MM.1S (cell line): ENCODE measurements at places on chromosomes 7 and 10.

DNA sequence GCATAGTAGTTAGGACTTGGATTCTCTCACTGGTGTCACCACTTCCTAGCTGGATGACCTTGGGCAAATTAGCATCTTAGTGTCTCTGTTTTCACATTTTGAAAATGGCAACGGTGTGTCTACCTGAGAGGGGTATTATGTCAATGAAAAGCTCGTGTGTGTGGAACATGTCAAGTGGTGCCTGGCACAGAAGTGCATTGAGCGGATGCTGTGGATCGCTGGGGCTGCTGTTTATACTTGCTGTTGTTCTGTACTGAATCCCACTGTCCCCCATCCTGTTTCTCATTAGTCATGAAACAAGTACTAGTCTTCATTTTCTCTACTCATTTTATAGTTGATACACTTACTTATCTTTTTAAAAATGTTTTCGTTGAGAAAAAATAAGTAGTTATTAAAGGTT is 26.1 kb downstream of the RBM33 start:
- H3K27me3 ChIP-seq = no peaks in the 10 kb centered on the region
- peaks cover 2% of the 10 kb centered on the region; the same call in 1 of the 2 replicates for H3K4me1 ChIP-seq
- peaks cover 12% of the 10 kb centered on the region for H3K36me3 ChIP-seq
- no peak overlapping the region for H3K27ac ChIP-seq

DNA sequence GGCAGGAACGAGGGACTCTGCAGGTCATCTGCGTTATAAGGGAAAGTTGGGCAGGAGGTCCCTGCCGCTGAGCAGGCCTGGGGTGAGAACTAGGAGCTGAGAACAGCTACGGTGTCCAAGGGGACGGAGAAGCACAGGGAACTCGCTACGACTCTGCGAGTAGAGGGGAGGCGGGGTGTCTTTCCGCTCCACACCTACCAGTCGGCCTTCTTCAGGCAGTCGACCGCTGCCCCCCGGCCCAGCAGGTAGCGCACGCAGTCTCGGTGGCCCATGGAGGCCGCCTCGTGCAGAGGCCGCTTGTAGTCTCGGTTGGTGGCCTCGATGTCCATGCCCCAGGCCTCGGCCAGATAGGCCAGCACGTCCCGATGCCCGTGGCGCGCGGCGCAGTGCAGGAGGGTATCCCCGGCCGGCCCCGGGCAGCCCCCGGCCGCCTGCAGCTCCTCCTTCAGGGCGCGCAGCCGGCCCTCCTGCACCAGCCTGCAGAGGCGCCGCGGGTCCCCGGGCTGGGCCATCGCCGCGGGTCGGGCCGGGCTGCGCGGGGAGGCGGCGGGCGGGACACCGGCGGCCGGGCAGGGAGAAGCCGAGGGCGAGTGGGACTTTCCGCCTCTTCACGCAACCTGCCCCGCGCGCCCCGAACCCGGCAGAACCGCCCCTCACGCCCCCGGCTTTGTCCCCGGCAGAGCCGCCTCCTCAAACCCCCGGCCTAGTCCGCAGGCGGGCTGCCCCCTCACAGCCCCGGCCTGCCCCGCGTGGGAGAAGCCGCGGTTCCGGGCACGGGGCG is 660 bp downstream of the ANKRD16 start:
- no peaks in the 10 kb centered on the region for H3K27me3 ChIP-seq
- H3K4me1 ChIP-seq = peaks cover 41% of the 10 kb centered on the region
- peak overlapping the region; percentile 96 for H3K4me3 ChIP-seq
- peak overlapping the region; percentile 44; the same call in 1 of the 2 replicates for H3K27ac ChIP-seq

DNA sequence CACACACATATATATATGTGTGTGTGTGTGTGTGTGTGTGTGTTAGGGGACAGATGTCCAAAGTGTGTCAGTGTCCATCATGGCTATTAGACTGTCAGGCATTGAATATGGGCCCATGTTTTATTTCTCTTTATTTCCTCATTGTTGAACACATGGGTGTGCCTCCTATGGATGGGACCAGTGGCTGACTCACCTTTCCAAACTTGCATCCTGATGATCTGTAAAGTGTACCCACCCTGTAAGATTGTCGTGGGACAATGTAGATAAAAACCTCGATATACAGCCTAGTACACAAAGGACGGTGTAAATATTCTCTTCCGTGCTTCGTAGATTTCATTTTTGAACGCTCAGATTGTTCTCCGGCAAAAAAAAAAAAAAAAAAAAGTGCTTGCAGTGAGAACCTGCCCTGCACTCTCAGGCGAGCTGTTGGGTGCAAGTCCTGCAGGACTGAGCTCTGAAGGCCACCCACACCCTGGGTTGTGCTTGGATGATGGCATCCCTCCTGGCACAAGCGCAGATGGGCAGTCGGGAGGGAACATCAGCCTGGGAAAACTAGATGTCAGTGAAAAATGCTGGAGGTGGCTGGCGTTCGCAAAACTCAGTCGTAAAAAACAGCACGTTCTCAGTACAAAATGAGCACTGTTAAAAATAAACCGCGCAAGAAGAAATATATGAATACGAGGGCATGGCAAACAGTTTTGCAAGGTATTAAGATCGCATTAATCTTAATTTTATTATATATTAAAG is 166.9 kb downstream of the CUX1 start:
- no peaks in the 10 kb centered on the region for H3K27me3 ChIP-seq
- no peak for DNase-seq
- H3K27ac ChIP-seq = no peak overlapping the region
- peaks cover 19% of the 10 kb centered on the region for H3K4me1 ChIP-seq

DNA sequence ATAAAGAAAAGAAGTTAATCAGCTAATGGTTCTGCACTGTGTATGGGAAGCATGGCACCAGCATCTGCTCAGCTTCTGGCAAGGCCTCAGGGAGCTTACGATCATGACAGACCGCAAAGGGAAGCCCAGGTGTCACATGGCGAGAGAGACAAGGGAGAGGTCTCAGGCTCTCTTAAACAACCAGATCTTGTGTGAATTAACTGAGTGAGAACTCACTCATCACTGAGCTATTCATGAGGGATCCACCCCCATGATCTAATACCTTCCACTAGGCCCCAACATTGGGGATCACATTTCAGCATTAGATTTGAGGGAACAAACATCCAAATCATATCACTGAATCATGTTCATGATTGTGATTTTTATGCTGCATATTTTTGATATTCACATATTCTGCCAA is 5.8 kb downstream of the USP54 start:
- H3K4me3 ChIP-seq = no peak overlapping the region
- H3K4me1 ChIP-seq = no peaks in the 10 kb centered on the region
- no peaks in the 10 kb centered on the region for H3K36me3 ChIP-seq
- H3K27ac ChIP-seq = no peak overlapping the region
- no peak for DNase-seq
- no peaks in the 10 kb centered on the region for H3K27me3 ChIP-seq

- H3K4me1 ChIP-seq = no peaks in the 10 kb centered on the region
- H3K27ac ChIP-seq = no peak overlapping the region
- H3K36me3 ChIP-seq = no peaks in the 10 kb centered on the region
- no peak for DNase-seq
- no peak overlapping the region for H3K4me3 ChIP-seq
These were observed 52.6 kb downstream of the HSPA12A start for GRCh38 chr10:116689744-116690143.

DNA sequence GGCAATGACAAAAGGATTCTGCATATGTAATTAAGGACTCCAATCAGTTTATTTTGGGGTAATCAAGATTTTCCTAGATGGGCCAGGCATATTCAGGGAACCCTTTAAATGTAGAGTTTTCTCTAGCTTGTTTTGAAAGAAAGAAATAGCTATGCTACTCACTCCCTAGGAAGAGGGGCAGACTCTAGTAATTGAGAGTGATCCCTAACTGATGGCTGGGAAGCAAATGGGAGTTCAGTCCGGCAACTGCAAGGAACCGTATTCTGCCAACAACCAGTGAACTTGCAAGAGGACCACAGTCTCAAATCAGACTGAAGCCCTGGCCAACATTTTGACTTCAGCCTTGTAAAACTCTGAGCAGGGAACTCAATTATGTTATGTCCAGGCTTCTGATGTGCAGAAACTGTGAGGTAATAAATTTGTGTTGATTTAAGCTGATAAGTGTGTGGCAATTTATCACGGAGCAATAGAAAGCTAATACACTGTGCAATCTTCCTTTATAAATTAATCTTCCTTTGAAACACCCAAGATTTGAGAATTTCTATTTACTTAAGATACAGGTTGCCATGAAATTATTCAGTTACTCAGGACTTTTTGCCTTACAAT is 14.0 kb downstream of the AOAH start:
- DNase-seq = no peak
- no peaks in the 10 kb centered on the region for H3K27me3 ChIP-seq
- H3K4me3 ChIP-seq = no peak overlapping the region
- H3K36me3 ChIP-seq = no peaks in the 10 kb centered on the region
- no peak overlapping the region for H3K27ac ChIP-seq
- no peaks in the 10 kb centered on the region for H3K4me1 ChIP-seq
